Stimulated activated CD4-positive, alpha-beta T cell treated with anti-CD3 and anti-CD28 coated beads, Interleukin-2, amount 100 ng/mL, for 48 hours (primary cell): ENCODE measurements at places on chromosomes 13 and 19.

DNA sequence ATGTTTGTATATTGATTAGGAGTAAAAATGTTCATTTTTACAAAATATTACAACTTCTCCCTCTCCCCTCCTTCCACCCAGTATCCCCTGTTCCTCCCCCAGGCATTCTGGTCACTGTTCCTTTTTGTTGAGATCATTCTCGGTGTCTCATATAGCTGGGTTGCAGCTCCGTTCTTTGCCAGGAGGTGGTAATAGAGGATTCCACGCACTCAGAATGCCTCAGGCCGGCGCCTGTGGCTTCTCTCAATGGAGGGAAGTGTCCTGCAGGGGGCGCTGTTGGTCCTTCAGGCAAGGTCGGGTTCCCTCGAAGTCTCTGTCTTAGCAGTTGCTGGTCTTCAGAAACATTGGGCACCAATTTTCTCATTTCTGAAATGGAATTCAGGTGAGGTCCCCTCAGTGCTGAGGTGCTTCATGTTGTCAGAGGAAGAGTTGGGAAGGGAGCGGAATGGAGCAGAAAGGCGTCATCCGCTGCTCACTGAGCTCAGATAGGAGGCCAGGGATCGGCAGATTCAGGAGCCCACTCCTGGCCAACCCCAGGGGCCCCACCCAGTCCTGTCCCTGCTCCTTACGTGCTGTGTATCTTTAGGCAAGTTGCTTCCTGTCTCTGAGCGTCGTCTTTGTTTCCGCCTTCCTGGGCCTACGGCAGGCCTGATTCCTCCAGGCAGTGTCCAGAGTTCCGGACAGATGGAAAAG, 10.3 kb upstream of the GARIN5A start:
- peak; percentile 74 for DNase-seq

- no peak for DNase-seq
Measured at GRCh38 chr13:63696055-63696454, 2280.4 kb upstream of the PCDH20 start.

GRCh38 chr13:49893591-49893990, 42.5 kb downstream of the SPRYD7 start:
- no peak for DNase-seq

DNA sequence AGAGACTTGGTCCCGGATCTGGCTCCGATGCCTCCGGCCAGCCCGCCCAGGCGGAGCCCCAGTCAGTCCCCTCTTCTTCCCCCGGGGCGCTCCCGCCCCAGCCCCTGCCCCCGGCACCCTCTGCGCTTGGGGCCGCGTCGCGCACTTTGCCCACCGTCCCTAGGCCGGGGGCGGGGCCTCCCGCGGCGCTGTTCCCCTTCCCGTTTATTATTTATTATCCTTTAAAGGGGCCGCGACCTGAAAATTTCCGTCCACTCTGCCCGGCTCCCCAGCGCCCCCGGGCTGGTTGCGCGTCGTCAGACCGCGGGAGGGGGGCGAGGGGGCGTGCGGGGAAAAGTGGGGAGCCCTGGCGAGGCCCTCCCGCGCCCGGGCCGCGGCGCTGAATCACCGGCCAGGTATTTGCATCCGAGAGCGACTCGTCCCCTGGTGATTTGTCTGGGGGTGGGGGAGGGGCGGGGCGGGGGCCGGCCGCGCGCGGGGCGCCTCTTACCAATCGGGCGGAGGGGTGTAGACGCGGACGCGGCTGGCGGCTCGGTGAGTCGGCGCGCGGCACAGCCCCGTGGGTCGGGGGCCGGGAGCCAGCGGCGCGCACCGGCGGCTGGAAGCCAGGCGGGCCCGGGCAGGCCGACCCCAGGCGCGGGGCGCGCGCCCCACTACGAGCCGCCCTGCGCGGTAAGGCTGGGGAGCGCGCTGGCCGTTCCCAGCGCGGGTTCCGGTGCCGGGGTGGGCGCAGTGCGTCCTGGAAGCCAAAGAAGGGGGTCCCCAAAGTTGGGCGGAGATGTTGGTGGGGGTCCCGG, at the start of gene ARID3A:
Gene ARID3A, plus strand, starts transcription at position 510 of the 797 bp plus-strand sequence. CDS start 3,494 bp downstream, outside the sequence.
- DNase-seq = peak; percentile 78

DNA sequence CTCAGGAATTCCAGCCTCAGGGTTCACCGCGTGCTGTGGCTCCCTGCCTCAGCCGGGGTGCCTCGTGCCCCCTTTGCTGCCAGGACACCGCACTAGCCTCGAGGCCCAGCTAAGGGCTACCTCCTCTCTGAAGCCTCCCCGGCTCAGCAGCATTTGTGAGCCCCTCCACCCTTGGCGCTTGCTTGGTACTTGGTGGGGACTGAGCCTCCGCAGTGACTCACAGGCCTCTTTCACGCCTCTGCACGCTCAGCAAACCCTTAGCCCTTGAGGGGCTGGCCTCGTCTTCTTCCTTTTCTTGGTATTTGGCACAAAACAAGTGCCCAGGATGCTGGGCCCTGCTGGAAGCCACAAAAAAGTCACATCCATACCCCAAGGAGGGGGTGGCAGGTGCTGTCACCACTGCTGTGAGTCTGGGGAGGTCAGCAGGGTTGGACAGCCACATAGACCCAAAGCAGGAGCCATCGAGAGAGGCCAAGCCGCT, 85.4 kb upstream of the TM9SF2 start:
- DNase-seq = no peak

- no peak for DNase-seq
Measured at GRCh38 chr19:14402332-14403144, 16.6 kb downstream of the DDX39A start.

- no peak for DNase-seq
Measured at GRCh38 chr13:22126433-22127021, 455.7 kb downstream of the FGF9 start.

- DNase-seq = no peak
Measured at GRCh38 chr13:95243207-95243606, 58.0 kb downstream of the ABCC4 start.

DNA sequence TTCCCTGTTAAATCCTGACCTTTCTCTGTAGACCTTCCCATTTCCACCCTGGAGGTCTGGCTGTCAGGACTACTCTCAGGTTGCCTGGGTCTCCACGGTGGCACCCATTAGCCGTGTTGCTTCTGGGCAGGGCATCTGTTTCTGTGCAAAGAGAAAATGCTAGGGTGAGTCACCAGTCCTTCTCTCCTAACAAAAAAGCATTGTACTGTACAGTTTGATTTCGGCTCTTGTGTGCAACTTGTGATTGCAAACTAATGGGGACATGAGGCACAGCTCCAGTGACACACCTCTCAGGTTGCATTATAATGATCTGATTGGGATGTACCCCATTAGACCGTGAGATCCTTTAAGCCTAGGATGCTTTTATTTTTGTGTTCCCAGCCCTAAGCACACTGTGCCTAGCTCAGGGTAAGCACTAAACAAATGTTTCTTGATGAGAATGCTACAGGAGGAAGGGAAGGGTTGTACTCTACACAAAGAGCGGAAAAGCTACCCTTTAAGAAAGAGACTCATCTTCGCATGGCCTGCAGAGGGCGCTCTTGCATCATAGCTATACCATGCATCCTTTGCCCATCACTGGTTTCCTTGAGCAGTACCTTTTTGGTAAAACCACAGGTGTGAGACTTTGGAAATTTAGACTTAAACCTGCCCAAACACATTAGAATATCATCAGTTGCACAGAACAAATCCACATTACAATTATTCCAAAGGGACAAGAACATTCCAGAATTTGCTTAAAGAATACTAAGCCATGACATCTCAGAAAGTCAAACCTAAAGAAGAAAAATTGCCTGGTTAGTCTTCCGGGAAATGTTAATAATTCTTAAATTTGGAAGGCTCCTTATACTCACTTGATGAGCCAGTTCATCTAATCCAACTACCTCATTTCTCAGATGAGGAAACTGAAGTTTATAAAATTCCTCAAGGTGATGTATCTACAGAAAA, 20.3 kb upstream of the TRIM13 start:
- peak; percentile 70 for DNase-seq

DNA sequence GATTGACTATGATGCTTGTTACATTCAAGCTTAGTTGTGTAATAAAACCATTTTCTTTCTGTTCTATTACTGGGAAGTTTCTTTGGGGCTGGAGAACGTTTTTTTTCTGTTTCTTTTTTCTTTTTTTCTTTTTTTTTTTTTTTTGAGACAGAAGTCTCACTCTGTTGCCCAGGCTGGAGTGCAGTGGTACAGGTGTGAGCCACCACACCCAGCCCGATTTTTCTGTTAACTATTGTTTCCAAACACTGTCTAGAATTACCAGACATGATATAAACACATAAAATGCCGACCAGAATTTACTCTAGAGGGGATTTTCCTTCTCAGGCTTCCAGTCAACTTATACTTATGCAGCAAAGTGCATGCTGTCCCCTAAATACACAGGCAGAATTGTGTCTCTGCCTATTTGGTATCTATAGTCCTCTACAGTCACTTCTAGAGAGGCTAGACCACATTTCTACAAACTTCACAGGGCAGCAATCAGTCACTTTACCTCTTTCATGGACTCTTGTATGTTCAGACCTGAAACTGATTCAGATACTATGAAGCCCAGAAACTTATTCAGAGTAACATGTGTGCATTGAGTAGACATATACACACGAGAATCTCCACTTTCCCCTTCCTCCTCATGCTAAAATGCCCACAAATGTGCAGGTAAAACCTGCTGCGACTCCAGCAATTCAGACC, 121.2 kb downstream of the ZNF737 start:
- DNase-seq = no peak

- DNase-seq = no peak
Measured at GRCh38 chr13:37138926-37139325, 33.5 kb upstream of the CSNK1A1L start.

DNA sequence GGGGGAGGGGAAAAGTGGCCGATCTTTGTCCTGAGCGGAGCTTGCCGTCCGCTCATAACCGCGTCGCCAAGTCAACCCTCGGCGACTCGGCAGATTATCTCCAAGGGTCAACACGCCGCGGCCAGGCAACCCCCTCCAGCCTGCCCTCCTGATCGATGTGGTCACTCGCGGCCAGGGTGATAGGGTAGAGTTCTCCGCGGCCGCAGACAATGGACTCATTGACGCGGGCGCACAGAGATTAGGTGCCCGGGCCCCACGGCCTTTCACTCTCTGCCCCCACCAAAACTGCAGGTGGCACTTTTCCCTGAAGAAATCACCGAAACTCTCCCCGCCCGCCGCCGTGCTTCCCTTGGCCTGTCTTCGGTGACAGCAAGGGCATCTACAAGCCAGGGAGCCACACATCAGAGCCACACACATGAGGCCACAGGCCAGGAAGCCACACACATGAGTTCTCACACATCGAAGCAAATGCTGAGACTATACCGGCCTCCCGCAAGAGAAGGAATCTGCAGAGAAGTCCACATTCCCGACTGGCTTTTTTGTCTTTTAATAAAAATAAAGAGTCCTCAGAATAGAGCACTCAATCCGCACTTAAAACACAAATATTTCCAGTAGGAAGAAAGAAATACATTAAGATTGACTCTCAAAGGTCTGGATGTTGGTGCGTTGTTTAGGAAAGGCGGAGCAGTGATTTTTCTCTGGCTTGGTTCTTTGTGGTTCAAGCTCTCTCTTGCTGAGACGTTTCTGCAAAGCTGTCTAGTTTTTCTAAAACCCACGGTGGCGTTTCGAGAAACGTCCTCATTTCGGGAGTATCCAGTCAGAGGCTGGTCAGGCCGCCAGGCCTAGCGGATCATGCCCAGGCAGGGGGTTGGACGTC, 1.5 kb upstream of the PDX1 start:
- no peak for DNase-seq

GRCh38 chr13:38223089-38223488, 126.6 kb upstream of the UFM1 start:
- no peak for DNase-seq

DNA sequence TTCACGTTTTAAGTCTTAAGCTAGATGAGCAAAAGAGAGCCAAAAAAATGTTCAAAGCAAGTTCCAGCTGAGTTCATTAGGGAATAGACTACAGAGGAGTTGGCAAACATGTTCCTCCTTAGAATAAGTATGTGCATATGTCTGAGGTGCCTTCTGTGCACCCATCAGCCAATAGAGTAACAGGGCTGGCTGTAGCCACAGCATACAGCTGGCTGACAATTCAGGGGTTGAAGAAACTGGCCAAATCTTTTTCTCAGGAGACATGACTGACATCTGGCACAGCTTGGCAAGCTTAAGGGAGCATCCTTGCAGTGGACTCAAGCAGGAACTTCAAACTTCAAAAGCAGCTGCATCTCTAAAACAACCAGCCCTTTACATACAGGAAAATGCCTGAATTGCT, 414.8 kb upstream of the PCDH20 start:
- DNase-seq = no peak

- no peak for DNase-seq
Measured at GRCh38 chr19:2841855-2842574, 740 bp downstream of the ZNF555 start.

- DNase-seq = no peak
Measured at GRCh38 chr13:30308548-30308947, 1.2 kb upstream of the KATNAL1 start.

DNA sequence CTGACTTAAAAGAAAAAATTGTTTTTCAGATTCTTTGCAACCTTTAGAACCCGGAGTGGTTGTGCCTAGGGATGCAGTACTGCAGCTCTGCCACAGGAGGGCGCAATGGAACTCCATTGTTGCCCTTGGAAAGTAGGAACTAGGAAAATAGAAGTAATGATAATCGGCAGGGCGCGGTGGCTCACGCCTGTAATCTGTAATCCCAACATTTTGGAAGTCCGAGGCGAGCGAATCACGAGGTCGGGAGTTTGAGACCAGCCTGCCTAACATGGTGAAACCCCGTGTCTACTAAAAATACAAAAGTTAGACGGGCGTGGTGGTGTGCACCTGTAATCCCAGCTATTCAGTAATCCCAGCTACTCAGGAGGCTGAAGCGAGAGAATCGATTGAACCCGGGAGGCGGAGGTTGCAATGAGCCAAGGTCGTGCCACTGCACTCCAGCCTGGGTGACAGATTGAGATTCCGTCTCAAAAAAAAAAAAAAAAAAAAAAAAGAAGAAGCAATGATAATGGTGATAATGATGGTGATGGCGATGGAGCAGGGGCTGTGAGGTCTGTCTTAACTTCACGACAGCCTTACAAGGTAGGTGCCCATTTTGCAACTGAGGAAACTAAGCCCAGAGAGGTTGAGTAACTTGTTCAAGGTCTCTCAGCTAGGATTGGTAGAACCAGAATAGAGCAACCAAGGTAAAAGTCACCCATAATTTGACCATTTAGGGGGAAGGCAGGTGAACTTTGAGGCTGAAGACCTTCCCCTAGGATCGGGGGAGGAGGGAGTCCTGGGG, 5.5 kb upstream of the ADAMTS10 start:
- peak; percentile 52 for DNase-seq

- no peak for DNase-seq
Measured at GRCh38 chr13:112903071-112903577, 65.9 kb upstream of the MCF2L start.

- DNase-seq = no peak
Measured at GRCh38 chr19:30555075-30555790, 183.0 kb downstream of the ZNF536 start.

DNA sequence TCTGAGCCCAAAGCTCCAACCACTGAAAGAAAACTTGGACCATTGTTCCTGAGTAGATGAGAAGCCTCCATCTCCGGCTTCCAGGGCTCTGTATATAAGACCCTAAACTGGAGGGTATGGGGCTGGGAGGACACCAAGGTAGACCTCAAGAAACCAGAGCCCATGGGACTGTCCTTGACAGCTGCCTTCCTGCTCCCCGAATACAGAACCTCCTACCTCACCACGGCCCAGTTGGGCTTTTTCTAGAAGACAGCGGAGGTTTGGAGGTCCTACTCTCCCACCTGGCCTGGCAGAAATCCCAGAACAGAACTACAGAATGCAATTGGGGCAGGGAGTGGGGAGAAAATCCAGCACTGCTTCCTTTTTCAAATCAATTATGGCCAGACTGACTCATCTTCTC, 177.3 kb upstream of the ZNF507 start:
- no peak for DNase-seq
